ENCODE measurements at places on chromosomes 1 and 21. TPM values are rescaled to one million over a fixed set of nuclear protein-coding genes. Genes with fewer than 3 reads are reported as not detected.

The BMP8B gene
- total RNA-seq = 0.31 TPM

The GCSAML gene
- total RNA-seq = not detected

The KCNN3 gene
- total RNA-seq = 5.0 TPM

The MXRA8 gene
- 13.9 TPM for total RNA-seq

The OTUD3 gene
- 3.3 TPM for total RNA-seq

The ANKRD45 gene
- not detected for total RNA-seq

The VANGL1 gene
- 0.66 TPM for total RNA-seq

The RASAL2 gene
- total RNA-seq = 8.2 TPM

The INSRR gene
- total RNA-seq = not detected

The PEAR1 gene
- total RNA-seq = 7.4 TPM

The CA6 gene
- not detected for total RNA-seq
